ENCODE measurements at places on chromosomes 1 and 21. TPM values are rescaled to one million over a fixed set of nuclear protein-coding genes. Genes with fewer than 3 reads are reported as not detected.

GRCh38 chr1:198889749-198890148, 250.9 kb downstream of the PTPRC start:
- no peak for DNase-seq

GRCh38 chr1:84433258-84434080, 35.2 kb downstream of the DNASE2B start:
- DNase-seq = no peak

PLA2G2F gene
- 18.6 TPM for total RNA-seq

TTC13 gene
- 41.2 TPM for total RNA-seq

ANXA9 gene
- total RNA-seq = 53.8 TPM
